CD4-positive, alpha-beta T cell treated with Interleukin-15 for 4 hours (primary cell): ENCODE measurements at places on chromosomes 1 and 21.

DNA sequence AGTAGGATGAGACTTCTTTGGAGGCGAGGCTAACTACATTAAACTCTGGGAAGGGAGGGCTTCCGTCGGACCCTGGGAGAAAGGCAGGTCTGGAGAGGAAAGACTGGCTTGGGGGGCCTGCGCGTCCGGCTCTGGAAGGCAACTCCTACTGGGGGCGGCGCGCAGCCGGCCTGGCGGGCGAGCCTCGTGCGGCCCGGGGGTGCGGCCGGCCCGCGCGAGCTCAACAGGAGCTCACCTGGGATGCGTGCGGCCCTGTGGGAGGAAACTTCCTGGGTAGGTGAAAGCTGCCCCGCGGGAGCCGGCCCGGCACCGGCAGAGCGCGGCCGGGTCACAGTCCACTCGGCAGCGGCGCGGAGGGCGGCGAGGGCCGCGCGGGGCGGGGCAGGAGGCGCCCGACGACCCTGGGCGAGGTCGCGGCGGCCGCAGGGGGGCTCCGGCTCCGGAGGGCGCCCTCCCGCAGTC, 449 bp downstream of the EPS15 start:
- no peak for DNase-seq

DNA sequence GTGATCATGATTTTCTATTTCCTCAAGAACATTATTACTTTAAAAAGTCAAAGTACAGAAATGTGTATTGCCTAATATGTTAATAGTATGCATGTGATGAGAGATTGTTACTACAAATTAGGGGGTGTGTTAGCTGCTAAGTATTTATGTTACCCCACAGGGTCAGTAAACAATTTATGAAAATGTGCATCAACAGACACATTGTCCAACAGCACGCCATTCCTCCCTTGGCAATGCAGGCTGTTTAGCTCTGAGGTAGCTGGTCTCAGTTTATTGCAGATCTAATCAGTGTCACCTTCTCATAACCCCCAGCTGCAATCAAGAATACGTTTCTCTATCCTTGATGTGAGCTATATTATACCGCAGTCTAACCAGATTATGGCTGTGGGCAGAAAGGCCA, 99.4 kb downstream of the TNR start:
- no peak for DNase-seq

- DNase-seq: no peak
Observed at GRCh38 chr1:53265581-53265980, 27.3 kb upstream of the MAGOH start.

- DNase-seq: no peak
Observed at GRCh38 chr1:212914789-212915188, 35.6 kb upstream of the VASH2 start.

DNA sequence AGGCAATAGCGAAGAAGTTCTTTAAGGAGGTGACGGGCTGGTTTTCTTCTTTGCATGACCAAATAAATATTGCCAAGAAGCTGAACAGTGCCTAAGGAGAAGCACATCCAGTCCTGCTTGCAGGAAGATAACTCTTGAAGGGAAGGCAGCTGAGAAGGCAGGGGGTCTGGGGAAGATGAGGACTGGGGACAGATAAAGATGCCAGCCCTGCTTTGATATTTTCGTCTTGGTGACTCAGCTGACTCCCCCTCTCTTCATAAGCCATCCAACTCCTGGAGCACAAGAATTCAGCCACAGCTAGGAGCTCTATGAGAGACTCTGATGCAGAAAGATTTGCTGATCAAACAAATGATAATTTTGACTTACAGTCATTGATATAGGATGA, 3.4 kb downstream of the CFAP45 start:
- no peak for DNase-seq

- no peak for DNase-seq
Observed at GRCh38 chr1:198030682-198031081, 113.5 kb downstream of the LHX9 start.

GRCh38 chr1:9529190-9529589, 10.1 kb upstream of the SLC25A33 start:
- DNase-seq: no peak

- no peak for DNase-seq
Observed at GRCh38 chr1:54323324-54323739, 82.9 kb downstream of the SSBP3 start.

GRCh38 chr1:181784039-181784683, 277.4 kb downstream of the ZNF648 start:
- DNase-seq: no peak

DNA sequence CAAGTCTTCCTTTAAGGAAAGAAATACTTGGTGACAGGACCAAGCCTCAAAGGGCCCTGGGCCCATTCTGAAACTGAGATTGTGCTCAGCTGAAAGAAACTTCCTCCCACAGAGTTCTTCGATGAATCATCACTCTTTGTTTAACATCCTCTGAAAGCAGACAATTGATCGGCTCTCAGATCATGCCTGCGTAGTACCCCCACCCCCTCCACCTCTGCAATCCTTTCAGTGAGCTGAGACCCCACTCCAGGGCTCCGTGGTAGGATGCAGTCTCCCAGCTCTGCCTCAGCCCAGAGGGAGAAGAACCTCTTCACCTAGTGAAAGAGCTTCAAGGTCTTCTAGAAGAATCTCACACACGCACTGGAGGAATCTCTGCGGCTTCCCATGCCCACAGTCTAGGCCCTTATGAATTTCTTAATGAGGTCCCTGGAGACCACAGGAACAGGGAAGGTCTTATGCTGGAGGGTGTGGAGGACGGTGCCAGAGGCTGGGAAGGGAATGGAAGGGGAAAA, 104.9 kb upstream of the SOD1 start:
- peak; percentile 27 for DNase-seq
